Naive thymus-derived CD8-positive, alpha-beta T cell (primary cell): ENCODE measurements at places on chromosomes 2 and 18.

DNA sequence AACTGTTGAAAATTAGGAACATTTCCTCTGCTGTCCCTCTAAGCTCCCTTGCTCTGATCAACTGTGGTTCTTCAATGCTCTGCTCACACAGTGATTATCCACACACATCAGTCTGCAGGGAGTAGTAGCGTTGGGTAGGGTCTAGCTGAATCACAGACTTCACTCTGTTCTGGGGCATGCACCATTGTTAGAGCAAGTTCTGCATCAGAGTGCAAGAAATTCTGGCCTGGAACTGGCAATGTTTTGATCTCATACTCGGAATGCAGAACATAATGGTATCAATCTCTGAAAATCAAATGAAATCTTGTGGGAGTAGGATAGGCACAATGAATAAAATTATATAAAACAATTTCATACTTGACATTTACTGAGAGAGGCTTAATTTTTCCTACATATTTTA, 55.3 kb downstream of the HRH4 start:
- no peak for DNase-seq

- no peak for DNase-seq
Measured at GRCh38 chr2:203748331-203749126, 42.1 kb downstream of the CD28 start.

DNA sequence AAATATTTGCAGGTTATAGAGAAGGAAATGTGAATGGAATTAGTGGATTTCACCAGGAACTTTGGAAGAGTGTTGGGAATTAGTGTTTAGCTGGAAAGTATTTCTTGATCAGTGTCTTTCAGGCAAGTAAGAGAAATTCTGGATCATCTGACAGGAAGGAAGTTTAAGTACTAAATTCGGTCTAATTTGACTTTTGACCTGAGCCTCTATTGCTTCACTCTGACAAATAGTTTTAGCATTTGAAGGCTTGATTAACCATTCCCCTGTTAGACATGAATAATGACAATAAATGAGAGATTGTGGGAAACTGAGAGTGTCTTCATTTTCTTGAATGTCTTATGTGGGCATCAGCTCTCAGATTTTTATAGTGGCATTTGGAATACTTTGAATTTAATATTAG, 16.0 kb downstream of the CCNT2 start:
- no peak for DNase-seq

DNA sequence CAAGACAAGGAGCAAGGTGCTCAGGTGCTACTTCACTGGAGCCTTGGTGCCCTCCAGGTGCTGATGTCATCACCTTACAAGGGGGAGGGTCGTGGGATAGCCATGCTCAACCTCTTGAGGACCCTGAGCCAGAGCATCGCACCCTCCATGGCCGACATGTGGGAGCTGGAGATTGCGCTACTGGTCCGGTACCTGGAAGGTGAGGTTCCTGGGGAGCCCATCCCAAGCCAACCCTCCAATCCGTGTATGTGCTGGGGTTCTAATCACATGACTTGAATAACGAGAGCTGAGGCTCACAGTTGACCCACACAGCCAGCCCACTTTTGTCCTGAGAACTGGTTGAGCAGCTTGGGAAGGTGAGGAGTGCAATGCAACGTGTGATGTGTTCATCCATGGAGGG, 25.9 kb downstream of the MROH2A start:
- no peak for DNase-seq

- no peak for DNase-seq
Measured at GRCh38 chr2:375270-375955, 87.5 kb upstream of the ALKAL2 start.

DNA sequence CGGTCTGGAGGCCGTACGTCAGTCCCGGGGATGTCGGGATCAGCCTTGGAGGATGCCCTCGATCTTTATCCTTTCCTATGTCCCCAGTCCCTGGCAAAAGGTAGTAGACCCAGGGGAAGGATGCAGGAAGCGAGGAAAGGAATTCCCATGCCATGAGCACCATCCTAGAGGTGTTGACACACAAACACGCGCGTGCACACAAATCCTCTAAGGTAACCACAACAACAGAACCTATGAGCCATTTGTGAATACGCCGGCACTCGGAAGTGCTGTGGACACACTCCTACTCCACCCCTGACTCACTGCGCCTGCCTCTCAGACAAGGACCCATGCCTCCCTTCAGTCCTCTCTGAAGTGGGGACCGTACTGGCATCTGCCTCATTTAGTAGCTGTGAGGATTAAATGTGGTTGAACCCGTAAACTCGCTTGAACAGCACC, 11.3 kb upstream of the MLPH start:
- DNase-seq = no peak

GRCh38 chr2:162301151-162301804, 17.2 kb downstream of the IFIH1 start:
- peak; percentile 36 for DNase-seq

- peak; percentile 63 for DNase-seq
Measured at GRCh38 chr2:47907039-47907781, 912 bp upstream of the FBXO11 start.

- no peak for DNase-seq
Measured at GRCh38 chr2:223262946-223263345, 211.0 kb downstream of the KCNE4 start.

- DNase-seq = no peak
Measured at GRCh38 chr18:79104137-79104536, 34.9 kb downstream of the ATP9B start.

DNA sequence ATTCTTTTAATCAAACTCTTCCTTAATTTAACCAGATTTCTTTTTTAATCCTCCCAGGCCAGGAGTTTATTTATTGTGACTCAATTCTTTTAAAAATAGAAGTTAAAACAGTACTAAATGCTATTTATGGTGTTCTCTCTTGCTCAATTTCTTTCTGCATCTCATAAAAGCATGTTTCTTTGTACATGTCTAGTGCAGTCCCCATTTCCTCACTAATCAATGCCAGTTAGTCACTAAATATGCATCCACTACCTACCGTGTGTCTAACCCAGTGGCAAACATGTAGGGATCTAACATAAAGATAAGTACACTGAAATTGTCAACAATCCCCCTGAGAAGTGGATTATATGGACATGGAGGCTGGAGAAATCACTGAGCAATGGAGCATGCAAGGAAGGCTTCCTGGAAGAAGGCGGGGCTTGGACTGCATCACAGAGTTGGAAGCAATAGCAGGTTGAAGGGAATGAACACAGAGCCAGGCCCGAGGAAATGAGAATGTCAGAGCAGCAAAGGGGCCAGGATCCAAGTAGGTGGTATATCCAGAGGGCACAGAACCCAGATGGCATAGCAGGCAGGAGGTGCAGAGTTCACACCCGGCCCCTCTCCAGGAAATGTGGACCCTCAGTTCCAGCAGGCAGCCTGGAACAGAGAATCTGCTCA, 105.3 kb upstream of the FOSL2 start:
- no peak for DNase-seq

DNA sequence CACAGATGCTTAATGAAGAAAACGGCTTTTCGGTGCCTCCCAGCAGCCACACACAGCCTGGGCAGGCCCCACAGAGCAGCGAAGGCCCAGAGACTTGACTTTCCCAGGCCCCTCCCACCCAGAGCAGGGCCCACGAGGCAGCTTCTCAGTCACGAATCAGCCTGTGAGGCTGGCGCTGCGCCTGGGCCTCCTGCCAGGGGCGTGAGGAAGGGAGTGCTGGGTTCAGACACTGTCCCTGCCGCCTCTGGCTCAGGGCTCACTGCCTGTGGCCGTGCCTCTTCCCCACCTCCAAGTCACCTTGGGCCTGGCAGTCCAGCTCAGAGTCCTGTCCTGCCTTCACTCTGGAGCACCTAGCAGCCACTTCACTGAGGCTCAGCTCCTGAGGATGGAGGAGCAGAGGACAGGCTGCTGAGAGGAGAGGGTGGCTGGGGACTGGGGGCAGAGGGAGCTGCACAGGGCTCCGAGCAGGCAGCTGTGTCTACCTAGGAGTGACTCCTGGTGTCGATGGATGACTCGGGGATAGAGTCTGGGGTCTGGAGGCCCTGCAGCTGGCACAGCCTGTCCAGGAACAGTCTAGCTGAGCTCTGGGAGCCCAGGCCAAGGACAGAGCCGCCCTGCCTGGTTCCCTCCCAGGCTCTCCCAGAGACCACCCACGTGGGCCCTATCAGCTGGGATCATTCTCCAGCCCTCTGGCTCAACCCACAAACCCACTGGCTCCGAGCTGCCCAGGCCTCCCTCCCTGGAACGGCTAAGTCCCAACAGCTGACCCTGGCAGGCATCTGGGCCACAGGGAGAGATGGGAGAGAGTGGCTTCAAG, 36.4 kb upstream of the FOSL2 start:
- peak; percentile 37 for DNase-seq

DNA sequence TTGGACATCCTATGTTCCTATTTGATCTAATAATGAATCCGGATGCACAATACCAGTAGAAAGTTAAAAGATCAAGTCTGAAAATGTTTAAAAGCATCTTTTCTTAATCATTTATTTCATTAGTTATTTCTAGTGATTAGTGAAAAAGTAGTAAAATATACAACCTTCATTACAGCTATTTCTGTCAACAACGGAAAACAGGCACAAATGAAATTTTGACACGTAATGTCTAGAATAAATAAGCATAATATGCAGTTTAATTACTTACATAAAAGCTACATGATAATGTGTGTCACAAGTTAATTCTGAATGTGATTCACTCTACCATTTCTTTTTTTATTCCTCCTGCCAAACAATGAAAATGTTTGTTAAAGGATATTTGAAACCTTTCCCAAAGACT, 216.1 kb downstream of the MYCN start:
- DNase-seq = no peak

DNA sequence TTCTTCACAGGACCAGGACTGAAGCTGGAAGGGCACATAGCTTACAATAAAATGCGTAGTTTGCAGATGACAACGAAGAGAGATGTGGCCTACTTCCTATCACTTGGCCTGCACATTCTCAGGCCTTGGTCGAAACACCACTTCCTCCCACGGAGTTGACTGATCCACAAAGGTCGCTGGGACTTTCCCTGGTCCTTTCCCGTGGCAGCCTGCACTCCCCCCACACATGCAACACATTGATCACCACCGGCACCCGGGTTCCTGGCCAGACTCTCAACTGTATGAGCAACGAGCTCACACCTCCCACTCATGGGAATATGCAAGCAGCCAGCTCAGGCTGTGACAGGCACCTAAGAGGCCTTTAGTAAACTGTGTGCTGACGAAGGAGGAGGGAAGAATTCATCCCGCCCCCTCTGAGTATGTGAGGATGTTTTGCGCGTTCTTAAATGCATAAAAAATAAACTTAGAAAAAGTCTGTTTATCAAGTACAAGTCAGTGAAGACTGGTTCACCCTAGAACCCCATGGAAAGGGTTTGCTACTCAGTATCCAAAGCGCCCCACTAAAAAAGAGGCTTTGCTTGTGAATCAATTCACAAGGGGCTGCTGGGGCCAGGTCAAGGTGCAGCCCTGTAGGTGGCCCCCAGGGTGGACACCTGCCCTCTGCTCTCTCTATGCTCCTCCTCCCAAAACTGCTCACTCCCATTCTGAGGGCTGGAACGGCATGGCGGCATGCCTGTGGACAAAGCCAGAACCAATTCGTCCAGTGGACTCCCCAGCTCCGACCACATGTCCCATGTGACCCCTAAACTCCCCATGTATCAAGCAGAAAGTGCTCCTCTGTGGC, 154.3 kb downstream of the EIPR1 start:
- DNase-seq = peak; percentile 14

DNA sequence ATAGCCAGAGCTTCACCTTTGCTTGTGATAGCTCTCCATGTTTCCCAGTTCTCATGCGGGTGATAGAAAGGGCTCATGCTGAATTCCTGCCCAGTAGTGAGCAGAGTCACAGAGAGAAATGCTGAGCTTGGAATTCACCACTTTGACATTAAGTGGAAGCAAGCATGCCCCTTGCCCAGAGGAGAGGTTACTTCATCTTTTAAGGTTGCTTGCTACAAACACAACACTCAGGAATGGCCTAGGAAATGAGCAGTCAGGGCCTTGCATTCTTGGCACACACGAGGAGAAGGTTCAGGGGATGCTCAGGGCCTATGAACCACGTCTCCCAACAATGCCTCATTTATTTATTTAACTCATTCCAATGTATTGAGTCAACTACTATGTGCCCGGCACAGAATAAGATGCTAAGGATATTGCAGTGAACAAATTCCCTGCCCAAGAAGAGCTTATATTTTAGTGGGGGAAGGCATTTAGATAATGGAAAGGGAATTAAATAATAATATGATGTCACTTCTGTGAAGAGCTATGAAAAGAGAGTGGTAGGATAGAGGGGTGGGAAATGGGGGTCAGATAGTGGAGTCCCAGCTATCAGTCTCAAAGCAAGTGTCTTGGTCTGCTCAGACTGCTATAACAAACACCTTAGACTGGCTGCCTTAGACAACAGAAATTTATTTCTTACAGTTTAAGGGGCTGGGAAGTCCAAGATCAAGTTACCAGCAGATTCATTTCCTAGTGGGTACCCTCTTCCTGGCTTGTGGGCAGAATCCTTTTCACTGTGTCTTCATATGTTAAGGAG, 42.1 kb downstream of the DDX18 start:
- no peak for DNase-seq

GRCh38 chr18:34915046-34915445, 126.2 kb upstream of the MAPRE2 start:
- DNase-seq = no peak

DNA sequence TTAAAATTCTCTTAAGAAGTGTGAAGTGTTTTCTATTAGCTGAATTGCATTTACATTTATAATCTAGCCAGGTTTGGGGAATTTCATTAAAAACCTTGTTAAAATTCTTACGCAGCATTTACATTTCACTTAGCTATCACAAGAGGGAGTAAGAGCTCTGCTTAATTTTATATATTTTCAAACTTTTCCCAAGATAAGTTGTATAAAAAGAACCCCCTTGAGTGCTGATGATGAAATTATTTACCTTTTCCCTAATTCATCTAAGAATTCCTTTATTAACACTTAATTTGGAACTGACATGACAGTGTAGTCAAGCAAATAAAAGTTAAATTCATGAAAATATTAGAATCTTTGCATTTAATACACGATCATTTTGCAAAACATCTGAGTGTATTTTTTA, 54.2 kb upstream of the ZSWIM2 start:
- DNase-seq = no peak

DNA sequence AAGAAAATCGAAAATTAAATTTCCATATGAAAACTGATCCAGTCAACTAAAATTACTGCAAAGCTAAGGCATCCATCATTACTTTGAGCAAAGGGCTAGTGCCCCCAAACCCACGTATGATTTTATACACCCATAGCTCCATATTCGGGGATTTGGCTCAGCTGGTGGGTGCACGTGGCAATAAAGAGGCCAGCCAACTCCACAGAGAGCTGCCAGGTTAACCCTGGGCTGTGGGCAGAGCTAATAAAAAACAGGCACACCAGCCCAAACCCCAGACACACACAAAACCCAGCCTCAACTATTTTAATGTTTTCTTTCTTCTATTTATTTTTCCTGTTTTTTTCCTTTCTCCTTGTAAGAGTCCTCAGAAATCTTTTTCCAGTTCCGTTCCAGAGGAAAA, 151.3 kb upstream of the SOX11 start:
- DNase-seq = no peak

- DNase-seq = no peak
Measured at GRCh38 chr18:28167835-28168349, 9.0 kb downstream of the CDH2 start.

DNA sequence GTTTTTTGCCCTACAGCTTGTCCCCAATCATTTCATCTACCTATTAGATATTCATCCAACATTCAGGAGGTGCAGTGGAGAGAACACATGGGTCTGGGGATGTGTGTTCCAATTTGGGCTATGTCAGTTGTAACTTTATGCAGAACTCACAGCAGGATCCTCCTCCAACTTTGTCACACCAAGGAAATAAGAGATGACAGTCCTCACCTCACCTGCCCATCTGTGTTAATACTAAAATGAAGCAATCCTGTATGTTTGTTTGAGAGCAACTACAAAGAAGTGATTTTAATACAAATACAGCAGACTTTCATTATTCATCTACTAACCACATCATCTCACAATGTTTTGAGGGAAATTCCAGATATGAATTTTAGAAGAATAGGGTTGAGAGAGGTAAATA, 126.7 kb downstream of the ARHGAP15 start:
- no peak for DNase-seq
